ENCODE measurements at places on chromosomes 11 and 22.

- no peak for DNase-seq
Measured at GRCh38 chr11:92495107-92495793, 270.6 kb downstream of the FAT3 start.

DNA sequence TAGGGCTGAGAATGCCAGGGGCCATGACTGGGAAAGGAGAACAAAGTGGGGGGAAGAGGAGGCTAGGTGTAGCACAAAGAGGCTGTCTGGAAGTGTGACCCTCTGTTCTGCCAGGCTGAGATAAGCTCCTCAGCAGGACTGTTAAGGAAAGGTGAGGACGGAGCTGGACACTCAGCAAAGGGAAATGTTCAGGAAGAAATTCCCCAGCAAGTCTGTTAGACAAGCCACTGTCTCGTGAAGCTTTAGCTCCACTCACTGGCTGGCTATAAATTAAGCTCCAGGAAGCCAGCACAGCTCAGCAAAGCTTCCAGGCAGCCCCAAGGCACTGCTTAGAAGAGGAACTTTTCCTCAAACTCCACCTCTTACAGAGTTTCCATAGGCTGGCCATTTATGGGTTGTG is 181.2 kb upstream of the API5 start:
- no peak for DNase-seq

DNA sequence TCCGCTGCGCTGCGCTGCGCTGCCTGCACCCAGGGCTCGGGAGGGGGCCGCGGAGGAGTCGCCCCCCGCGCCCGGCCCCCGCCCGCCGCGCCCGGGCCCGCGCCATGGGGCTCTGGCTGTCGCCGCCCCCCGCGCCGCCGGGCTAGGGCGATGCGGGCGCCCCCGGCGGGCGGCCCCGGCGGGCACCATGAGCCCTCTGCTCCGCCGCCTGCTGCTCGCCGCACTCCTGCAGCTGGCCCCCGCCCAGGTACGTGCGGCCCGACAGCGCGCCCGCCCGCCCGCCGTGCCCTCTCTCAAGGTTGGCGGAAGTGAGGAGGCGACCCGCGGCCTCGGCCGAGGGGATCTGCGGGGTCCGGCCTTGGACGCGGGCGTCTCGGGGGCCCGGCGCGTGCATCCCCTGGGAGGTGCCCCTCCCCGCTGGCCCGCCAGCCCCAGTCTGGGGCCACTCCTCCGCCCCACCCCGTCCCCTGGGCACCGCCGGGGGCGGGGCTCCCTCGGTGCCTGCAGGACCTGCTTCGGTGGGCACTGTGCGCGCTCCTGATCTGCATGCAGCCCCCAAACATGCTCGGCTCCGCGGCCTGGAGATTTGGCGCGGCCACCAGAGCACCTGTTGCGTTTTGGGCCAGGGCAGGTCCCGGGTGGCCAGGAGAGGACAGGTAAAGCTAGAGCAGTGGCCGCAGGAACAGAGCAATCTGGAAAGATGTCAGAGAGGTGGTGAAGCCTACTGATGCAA is 429 bp downstream of the VEGFB start:
- no peak for DNase-seq

- DNase-seq: no peak
Measured at GRCh38 chr11:115718945-115719344, 214.7 kb upstream of the CADM1 start.

DNA sequence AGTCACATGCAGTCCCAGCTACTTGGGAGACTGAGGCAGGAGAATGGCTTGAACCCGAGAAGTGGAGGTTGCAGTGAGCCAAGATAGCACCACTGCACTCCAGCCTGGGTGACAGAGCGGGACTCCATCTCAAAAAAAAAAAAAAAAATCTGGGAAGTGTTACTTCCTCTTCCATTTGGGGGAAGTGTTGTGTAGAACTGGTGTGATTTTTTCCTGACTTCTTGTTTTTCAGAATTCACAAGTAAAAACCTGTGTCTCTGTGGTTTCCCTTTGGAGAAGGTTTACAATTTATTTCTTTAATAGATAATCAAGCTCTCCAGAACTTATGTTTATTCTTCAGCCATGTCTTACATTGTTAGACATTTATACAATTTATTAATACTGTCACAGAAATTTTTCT is 396.1 kb downstream of the BRD1 start:
- DNase-seq: no peak

GRCh38 chr11:68163691-68164090 is 42.5 kb upstream of the CHKA start:
- DNase-seq: no peak

- no peak for DNase-seq
Measured at GRCh38 chr22:48434156-48434867, 1393.4 kb downstream of the BRD1 start.

DNA sequence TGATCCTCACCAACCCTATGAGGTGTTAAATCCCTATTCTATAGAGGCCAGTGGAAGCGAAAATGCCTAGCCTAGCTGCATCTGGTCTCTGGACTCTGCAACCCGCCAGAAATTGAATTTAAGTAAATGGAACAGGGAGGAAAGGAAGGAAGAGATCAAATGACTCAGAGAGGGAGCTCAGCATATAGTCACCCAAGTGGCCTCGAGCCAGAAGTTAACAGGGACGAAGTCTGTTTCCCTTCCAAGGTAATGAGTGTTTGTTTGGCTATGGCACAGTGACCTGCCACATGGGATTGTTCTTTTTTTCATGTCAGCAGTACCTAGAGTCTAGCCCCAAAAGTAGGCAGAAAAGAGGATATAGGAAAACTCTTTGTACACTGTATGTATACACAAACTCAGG is 66.3 kb downstream of the PAK1 start:
- peak; percentile 94 for DNase-seq

DNA sequence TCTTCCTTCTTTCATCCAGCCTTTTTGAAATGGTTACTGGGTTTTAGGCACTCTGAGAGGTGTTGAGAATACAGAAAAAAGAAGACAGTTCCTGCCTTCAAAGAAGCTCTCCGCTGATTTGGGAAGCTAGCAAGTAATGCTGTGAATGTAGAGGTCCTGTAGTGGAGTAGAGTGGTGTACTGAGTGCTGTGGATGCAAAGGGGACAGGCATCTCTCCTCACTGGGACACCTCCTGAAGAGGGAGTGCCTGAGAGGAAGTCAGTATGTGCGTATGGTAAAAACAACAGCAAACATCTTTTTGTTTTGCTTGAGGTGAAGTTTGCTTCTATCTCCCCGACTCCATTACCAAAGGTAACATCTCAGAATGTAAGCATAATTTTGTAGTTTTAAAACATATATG is 77.5 kb downstream of the EXT2 start:
- DNase-seq: no peak

DNA sequence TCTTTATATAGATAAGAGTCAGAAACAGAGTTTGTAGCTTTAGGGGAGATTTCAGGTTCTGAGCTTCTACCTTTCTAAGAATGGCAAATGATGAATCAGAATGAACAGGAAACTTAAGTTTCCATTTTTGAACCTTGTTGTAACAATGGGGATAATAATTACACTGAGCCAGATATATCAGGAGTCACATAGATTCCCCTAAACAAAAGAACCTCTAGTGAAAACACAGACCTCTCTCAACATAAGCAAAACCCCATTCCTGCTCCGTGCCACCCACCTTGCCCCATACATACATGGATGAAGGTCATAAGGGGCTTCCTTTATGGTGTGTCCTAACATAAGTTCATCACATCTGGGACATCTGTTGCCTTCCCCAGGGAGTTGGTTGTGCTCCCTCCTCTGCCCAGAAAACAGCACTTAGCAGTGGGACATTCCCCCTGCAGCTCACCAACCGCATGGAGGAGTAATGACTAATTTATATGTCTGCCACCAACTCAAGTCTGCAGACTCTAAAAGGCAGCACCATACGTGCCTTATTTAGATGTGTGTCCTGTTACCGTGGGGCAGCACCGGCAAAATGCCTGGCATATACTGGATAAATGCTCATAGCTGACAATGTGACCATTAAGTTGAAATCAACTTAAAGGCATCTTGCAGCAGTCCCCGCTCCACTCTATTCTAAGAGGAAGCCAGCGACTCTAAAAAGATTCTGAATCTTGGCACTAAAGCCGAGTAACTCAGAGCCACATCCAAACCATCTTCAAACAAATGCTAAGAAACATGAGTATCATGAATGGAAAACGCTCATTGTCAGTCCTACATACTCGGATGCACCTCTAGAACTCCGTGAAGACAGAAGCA is 8.0 kb downstream of the JAML start:
- DNase-seq: no peak

- DNase-seq: no peak
Measured at GRCh38 chr11:60765355-60765754, 8.7 kb downstream of the MS4A15 start.

GRCh38 chr11:125301346-125301745 is 136.8 kb downstream of the PKNOX2 start:
- no peak for DNase-seq

DNA sequence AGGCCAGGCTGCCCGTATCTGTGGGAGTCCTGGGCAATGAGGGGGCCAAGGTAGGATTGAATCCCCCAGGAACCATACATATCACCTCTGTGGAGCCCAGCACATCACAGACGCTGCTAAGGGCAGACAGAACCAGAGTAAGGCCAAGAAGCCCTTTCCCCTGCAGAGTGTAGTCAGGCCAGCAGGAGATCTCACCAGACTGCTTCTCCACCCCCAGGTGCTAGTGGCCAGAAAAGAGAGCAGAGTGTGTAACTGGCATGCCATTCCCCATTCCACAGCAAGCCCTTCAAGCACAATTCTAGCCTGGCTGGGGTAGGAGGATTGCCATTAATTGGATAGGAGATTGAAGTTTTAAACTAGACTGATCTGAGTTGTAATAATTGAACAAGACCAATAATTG is 28.0 kb upstream of the FCHSD2 start:
- DNase-seq: no peak

DNA sequence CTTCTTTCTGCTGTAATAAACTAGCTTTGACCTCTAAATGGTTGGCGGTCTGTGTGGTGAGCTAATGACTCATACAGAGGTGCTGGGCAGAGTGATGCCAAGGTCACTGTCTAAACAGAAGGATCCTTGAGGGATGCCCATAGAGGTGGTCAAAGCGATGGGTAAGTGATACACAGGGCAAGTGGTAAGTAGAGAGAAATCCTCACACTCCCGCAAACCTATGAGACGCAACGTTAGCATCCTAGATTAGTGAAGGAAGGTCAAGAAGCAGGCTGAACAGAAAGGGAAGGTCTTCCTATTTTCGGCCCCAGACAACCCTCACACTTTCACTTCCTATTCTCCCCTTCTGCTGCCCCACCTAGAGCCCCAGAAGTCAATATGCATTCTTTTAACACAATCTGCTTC is 65.6 kb upstream of the SESN3 start:
- no peak for DNase-seq

GRCh38 chr11:121372028-121372427 is 79.5 kb downstream of the SC5D start:
- no peak for DNase-seq

- no peak for DNase-seq
Measured at GRCh38 chr11:9047964-9048523, 43.4 kb downstream of the SCUBE2 start.

DNA sequence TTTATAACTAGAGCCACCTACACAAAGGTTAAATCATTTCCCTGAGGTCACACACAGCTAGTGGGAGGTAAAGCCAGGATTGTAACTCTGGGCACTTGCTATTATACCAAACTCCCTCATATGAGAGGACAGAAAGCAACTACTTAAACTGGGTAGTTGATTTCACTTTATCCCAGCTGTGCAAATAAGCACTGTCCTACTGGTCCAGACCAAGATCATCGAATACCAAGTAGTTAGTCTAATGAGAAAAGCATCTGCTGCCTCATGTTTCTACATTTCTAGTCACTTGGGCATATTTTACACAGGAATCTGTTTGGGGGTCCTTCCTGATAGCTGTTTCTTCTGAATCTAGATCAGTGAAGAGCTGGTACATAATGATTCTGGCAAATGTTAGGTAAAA is 178.6 kb upstream of the NARS2 start:
- no peak for DNase-seq

DNA sequence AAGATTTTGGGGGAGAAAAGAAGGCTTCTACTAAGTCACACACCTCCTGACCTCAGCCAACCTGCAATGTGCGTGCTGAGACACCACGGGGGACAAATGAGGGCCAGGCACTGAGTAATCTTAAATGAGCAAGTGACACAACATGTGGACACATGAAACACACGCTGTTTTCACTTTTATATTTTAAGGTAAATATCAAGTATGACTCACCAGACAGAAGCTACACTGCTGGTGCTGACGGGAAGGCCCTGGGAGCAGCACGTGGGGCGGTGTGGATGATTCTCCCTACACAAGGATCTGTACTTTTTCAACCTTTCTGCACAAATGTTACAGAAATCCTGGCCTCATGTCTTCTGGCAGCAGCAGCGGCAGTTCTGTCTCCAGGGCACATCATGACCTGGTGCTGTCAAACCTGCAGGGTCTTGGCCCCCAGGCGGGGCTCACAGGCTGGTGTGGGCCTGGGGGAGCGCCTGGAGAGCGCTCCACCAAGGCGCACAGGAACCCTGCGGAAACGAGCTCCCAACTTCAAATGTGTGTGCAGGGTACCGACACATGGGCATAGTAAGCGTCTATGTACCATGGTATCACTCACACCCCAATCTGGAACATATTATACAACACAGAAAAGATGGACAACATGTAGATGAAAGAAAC is 61.7 kb downstream of the DGCR2 start:
- no peak for DNase-seq

GRCh38 chr11:59548309-59548656 is 36.9 kb downstream of the OR4D9 start:
- no peak for DNase-seq

DNA sequence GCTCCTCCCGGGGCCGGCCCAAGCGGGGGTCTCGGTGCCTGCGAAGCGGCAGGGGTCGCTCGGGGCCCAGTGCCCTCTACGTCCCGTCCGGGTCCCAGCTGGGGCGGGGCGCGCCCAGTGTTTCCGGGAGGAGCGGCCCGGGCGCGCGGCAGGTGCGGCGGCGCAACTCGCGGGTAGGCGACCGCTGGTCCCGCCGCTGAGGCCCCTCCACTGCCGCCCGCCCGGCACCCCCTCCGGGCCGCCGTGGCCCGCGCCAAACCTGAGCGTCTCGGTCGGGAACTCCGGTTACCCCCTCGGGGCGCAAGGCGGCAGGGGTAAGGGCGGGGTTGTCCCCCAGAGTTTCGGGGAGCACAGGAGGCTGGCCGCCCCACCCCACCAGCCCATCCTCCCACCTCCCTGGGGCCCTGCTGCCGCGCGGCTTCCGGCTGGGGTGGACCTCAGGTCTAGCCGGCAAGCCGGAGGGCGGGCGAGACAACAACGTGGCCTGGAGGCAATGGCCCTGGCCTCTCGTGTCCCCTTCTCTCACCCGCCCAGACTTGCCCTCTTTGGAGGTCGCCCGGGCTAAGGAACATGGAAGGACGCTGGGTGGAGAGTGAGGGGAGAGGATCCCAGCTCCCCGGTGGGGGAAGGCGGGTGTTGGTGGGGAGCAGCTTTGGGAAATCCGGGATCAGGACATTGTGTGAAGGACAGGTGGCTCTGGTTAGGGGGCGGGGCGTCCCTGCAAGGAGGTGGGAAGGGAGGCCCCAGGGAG is 398 bp upstream of the CRACR2B start:
- no peak for DNase-seq

- DNase-seq: peak; percentile 49
Measured at GRCh38 chr11:18720808-18721560, 5.0 kb downstream of the IGSF22 start.

- no peak for DNase-seq
Measured at GRCh38 chr11:64320556-64320955, 2.6 kb downstream of the PRDX5 start.

GRCh38 chr22:39207141-39208012 is 37.4 kb downstream of the PDGFB start:
- DNase-seq: no peak
